T-helper 2 cell (primary cell): ENCODE measurements at places on chromosomes 5 and 9.

DNA sequence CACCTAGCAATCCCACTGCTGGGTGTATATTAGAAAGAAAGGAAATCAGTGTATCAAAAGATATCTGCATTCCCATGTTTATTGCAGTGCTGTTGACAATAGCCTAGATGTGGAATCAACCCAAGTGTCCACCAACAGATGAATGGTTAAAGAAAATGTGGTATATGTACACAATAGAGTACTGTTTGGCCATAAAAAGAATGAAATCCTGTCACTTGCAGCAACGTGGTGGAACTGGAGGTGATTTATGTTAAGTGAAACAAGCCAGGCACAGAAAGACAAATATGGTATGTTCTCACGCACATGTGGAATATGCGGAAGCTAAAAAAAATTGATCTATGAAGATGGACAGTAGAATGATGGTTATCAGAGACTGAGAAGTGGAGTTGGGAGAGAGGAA lies 221.6 kb upstream of the DAP start:
- no peak for DNase-seq

DNA sequence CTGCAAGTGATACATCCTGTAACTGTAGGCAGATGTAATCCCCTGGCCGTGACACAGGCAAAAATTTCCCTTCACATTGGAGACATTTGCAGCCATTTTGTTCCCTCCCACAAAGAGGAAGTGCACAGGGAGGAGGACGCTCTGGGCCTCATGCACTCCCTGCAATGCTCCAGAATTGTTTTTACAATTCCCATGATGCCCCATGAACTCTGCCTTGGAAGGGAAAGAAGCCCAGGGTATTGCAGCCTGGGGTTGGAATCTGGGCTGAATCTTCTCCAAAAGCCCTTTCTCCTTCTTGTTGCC lies 491.7 kb downstream of the CCDC171 start:
- no peak for DNase-seq

DNA sequence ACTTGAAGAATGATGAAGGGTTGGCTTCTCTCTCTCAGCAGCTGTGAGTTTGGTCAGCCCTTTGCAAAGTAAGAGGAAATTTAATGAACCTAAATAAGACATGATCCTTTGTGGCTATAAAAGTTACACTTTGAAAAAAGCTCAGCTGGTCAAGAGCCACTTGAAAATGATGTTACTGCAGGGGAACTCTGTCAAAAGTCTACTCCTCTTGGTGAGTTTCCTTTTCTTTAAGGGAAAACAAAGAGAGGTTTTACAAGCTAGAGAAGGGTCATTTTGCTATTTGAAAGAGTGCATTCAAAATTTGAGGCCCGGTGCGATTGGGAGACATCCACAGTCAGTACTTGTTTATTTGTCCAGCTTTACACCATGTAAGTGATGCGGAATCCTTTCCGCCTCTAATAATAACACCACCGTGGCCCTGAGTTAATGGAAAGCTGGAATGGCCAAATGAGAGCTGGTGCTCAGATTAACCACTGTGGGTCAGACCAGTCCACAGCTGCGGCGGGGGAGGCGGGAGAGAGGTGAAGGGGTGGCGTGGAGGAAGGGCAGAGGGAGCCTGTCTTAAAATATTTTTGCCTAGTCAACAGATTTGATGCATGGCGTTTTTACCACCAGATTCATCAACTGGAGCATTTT lies 404.0 kb downstream of the TLE4 start:
- no peak for DNase-seq

DNA sequence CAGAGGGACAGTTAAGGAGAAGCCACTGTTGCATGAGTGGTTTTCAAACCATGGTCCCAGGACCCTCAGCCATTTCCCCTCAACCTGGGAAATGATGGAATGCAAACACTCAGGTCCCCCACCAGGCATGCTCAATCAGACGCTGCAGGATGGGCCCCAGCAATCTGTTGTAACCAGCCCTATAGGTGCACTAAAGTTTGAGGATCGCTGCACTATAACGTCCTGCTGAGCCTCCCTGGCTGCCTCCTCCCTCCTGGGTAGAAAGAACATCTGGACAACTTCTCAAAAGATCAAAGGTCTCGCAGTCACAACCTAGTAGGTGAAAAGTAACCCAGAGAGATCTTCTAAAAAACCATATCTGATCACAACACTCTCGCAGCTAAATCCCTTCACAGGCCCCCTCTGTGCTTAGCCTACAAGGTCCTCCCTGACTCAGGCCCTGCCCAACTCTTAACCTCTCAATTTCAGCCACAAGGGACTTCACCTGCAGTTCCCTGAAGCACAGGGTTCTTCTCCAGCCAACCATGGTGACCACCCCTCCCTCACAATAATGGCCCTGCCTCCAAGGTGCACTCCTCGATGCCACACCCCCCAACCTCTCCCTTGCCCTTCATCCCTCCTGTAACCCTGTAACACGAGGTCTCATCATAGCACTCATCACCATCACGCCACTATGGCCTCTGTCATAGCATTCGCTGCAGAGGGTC lies 3.5 kb downstream of the SHB start:
- DNase-seq: no peak

- DNase-seq: no peak
Measured at GRCh38 chr9:19623941-19624340, 164.9 kb downstream of the SLC24A2 start.

DNA sequence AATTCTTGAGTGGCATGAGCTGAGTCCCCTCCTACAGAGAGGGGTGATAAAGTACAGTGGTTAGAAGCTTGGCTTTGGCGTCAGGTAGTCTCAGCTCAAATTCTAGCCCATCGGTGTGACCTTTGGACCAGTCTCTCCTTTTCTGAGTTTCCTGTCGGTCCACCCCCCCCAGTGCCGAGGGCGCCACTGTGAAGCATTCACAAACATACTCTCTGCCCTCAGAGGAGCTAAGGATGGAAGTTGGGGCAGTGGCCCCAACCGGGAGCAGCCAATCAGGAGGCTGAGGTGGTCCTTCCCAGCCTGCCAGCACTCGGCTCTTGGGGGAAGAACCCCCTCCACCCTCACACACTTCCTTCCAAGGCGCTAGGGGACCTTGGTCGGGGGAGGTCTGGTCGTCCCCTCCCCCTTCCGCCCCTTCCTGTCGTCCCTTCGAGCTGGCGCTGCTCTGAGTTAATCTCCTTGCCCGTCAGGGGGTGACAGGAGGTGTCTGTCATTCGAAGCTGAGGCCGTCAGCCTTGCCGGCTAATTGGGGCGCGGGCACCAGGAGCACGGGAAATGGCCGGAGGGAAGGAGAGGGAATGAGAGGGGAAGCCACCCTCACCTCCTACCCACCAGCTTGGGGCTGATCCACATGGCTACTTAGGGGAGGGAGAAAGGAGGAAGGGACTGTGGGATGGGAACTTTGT lies 53.0 kb downstream of the CXXC5 start:
- DNase-seq: no peak

- DNase-seq: no peak
Measured at GRCh38 chr5:102819634-102820033, 64.5 kb downstream of the PAM start.

DNA sequence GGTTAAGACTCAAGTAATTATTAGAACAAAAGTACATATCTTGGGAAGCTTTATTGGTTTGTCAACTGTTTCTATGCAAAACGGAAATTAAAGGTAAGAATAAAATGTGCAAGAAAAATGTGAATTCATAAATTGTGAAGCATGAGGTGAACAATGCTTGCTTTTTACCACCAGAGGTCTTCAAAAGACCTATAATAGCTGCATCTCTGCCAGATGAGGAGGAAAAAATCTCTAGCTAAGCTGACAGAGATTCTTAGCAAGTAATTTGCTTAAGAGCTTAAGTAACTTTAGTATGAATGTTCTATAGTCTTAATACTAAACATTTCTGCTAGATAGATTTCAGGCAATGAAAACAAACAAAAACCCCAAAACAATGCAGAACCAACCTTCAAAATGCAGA lies 54.1 kb downstream of the MRPS30 start:
- DNase-seq: no peak

DNA sequence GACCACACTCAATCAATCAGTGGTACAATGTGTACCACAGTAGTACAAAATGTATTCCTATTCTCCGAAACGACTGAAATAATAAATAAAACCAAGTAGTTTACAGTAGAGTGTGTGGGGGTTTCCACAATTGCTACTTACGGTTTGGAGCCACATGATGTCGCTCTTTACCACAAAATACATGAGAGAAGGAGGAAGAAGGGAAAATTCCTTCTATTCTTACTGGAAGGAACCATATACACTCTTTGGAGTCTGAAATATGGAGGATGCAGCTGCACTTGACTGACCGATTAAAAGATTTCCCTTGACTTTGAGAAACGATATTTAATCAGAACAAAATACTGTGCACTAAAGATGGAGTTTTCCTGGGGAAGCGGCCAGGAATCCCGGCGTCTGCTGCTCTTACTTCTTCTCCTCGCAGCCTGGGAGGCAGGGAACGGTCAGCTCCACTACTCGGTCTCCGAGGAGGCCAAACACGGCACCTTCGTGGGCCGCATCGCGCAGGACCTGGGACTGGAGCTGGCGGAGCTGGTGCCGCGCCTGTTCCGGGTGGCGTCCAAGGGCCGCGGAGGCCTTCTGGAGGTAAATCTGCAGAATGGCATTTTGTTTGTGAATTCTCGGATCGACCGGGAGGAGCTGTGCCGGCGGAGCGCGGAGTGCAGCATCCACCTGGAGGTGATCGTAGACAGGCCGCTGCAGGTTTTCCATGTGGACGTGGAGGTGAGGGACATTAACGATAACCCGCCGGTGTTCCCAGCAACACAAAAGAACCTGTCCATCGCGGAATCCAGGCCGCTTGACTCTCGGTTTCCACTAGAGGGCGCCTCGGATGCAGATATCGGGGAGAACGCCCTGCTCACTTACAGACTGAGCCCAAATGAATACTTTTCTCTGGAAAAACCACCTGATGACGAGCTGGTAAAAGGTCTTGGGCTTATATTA lies at the start of gene PCDHA4:
Gene PCDHA4 (plus strand): TSS at position 235 of the 942 bp plus-strand sequence.
- no peak for DNase-seq

DNA sequence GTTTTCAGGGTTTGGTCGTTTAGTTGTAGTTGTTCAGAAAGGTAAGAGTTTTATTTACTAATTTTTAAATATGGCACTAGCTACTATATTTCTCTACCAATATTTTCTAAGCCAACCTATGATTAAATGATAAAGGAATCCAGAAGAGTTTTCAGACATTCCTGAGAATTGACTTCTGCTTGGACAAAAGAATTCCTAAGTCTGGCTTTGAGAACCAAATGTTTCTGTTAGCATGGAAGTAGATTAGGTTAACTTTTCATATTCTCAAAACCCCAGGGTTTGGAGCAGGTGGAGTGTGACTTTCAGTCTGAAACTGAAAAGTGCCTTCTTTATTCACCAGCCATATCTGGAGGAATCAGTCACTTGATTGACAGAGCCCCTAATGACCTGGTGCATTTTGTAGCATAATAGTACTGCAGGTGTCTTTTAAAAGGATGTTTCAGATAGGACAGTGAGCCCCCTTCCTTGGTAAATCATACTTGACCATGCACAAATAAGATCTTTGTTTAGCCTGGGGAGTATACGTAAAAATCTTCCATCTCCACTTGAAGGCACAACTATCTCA lies 457.0 kb upstream of the ZNF462 start:
- no peak for DNase-seq
